PC-3 (cell line): ENCODE measurements at places on chromosomes 6 and 20.
A peak's percentile ranks its signal among the peaks of the same experiment; 100 is the strongest.

- 0 out of 2 replicates have a peak, but pooled peaks cover 3% of the 10 kb centered on the region for H3K36me3 ChIP-seq
- peak overlapping the region; percentile 52 for H3K27ac ChIP-seq
- DNase-seq, result no peak
- H3K27me3 ChIP-seq, result no peaks in the 10 kb centered on the region
- H3K4me1 ChIP-seq, result peaks cover 16% of the 10 kb centered on the region
Observed at GRCh38 chr20:16438100-16438499, 135.1 kb downstream of the KIF16B start.

DNA sequence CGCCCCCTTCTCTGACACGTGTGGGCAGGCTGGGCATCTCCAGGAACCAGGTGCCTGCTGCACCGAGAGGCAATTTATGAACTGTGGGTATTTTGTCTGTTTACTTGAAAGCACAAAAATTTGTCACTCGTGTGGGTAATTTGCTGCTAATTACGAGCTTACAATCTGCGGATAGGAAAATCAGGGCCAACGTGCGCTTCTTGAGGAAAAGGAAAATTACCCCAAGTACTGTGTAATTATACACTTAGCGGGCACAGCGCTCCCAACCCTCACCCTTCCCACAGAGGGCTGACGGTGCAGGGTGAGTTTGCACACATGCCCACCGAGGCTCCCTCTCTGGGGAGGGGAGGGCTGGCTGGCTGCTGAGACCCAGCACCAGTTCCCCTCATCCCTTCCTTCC, 25.3 kb upstream of the MDGA1 start:
- no peak overlapping the region for H3K27ac ChIP-seq
- no peaks in the 10 kb centered on the region for H3K27me3 ChIP-seq
- H3K36me3 ChIP-seq, result no peaks in the 10 kb centered on the region
- no peak for DNase-seq

DNA sequence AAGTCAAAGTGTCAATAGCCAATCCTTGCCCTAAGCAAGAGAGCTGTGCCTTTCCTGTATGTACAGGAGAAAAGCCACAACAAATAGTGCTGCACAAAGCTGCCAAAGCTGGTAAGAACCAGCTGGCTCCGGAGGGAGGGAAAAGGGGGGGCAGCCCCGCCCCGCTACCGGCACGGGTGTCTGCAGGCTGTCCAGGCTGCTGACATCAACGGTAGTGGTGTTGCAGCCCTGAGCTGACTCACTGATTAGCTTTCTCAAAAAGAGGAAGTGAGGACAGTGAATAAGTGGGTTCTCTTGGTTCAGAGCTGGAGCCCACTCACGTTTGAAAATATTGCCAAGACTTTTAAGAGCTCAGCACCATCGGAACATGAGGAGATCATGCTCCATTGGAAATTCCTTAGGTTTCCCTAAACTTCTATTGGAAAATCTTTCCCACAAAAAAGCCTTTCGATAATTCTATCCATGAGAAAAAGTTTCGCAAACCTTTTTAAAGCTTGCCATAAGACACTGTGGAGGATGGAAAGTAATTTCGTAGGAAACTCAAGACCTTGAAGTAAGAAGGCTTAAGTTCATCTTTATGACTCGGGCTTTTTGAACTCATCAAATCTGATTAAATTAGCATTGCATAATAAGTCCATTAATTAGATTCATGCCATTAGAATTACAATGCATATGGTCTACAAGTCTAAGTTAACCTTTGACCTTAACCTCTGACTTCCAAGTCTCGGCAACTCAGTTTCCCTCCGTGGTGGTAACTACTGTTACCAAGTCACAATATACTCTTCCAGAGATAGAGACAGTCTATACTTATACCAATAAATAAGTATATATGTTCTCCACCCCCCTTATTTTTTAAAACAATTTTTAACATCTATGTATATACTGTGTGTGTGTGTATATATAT, 67.0 kb downstream of the TNFRSF21 start:
- peak; percentile 87 for DNase-seq
- H3K36me3 ChIP-seq, result peaks cover 32% of the 10 kb centered on the region
- H3K27ac ChIP-seq, result peak overlapping the region; percentile 63
- peaks cover 17% of the 10 kb centered on the region for H3K4me1 ChIP-seq
- H3K27me3 ChIP-seq, result no peaks in the 10 kb centered on the region

GRCh38 chr6:38708496-38708895, 5.6 kb upstream of the GLO1 start:
- H3K36me3 ChIP-seq, result no peaks in the 10 kb centered on the region

DNA sequence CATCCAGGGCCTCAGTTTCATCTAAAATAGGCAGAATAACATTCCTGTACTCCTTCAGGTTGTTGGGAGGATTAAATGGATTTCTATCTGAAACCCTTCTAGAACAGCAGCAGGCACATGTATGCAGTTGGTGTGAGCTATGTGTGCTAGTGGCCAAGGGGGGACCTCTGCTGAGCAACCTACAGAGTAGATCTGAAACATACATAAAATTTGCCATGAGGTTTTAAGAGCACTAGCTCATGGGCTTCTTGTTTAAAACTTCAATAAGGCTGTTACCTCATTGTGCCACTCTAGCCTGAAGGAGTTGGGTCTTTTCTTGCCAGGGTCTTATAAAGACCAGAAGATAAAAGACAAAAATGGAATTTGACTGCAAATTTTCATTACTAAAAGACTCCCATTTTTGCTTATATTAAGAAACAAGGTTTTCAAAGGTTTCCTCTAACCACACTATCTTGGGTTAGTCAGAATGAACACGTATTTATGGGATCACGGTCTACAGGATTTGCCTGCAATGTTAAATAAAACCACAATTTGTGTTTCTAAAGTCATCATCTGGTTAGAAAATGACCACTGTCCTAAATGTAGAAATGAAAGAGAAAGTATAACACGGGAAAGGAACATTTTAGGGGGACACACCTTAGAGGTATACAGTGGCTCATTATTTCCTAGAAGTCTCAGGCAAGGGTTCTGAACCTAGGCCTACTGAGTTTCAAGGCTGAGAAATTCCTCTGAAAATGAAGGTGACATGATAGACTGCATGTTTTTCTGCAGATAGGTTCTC, 144.9 kb upstream of the OLIG3 start:
- H3K27ac ChIP-seq, result no peak overlapping the region
- no peaks in the 10 kb centered on the region; the same call in 1 of the 2 replicates for H3K36me3 ChIP-seq
- DNase-seq, result no peak
- H3K4me1 ChIP-seq, result no peaks in the 10 kb centered on the region

GRCh38 chr6:15675536-15676220, 12.8 kb upstream of the DTNBP1 start:
- no peaks in the 10 kb centered on the region for H3K36me3 ChIP-seq
- H3K4me1 ChIP-seq, result no peaks in the 10 kb centered on the region
- peaks cover 61% of the 10 kb centered on the region for H3K27me3 ChIP-seq
- no peak for DNase-seq
- no peak overlapping the region for H3K4me3 ChIP-seq
